ENCODE measurements at places on chromosomes 2 and 18.
A peak's percentile ranks its signal among the peaks of the same experiment; 100 is the strongest.

- no peak for DNase-seq
Observed at GRCh38 chr18:21803495-21803894, 62.9 kb downstream of the MIB1 start.

- DNase-seq = peak; percentile 12
Observed at GRCh38 chr2:30796699-30797098, 10.5 kb downstream of the CAPN13 start.

GRCh38 chr2:62801814-62802523 lies 96.5 kb downstream of the EHBP1 start:
- DNase-seq = no peak

DNA sequence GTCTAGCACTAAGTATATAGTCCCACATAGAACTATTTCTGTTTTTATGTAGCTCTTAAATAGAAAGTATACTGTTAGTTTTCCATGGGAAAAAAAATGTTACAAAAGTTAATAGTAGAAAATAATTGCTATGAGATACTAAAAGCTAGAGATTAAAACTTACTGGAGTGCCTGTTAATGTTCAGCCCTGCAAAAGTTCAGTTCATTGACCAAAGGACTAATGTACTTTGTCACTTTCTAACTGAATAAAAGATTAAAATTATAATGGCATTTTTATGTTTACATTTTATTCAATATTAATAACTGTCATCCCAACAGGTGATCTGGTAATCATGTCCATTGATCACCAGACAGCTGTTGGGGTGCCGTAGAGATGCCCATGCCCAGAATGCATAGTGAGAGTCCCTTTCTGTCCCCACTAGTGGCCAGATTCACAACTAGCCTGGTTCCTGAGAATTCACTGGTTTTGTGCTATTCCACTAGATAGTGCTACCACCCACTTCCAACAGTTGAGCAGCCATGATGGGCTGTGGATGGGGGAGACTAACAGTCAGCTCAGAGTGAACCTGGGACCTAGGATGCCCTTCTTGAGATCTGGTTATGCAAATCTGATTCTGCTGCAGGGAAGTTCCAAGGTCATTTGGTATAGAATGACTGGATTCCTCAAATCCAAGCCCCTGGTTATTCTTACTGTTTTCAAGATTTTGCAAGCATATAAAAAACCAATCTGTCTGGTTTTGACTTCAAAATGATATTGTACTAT lies 57.8 kb downstream of the AFTPH start:
- no peak for DNase-seq

DNA sequence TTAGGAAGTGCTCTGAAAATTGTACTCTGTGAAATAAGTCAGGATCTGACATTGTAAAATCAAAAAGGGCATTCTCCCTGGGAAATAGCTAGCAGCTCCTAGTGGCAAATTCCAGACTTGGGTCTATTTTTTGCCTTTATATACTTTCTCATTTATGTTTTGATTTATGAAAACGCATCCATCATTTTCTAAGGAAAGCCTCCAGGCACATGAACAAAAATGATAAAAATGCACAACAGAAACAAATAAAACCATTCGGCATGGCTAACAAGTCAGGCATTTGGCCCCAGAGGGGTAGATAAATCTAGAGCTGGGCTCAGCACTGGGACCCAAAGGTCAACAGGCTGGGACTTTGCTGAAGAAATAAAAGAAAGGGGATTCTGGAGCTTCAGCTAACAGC lies 167.0 kb downstream of the BCL11A start:
- DNase-seq = no peak

GRCh38 chr2:233164128-233164635 lies 87.3 kb upstream of the ATG16L1 start:
- DNase-seq = no peak

GRCh38 chr2:102278720-102279390 lies 32.5 kb upstream of the IL1RL1 start:
- DNase-seq = peak; percentile 65

GRCh38 chr2:135182190-135182589 lies 130.1 kb downstream of the RAB3GAP1 start:
- DNase-seq = no peak

DNA sequence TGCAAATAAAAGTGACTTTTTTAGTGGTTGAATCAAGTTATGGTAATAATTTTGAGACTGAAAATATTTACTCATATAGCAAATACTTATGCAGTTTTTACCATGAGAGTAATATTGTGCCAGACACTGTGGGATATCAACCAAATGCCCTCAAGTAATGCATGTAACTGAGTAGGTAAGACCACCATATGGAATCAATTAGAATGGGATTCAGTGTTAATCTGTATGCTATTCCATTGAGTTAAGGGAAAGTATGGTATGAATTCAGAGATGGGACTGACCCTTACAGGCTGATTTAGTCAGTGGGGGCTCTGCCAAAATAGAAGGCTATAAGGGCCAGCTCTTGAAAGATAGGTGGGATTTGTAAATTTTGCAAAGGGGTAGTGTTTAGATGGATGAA lies 131.6 kb downstream of the CCDC85A start:
- DNase-seq = no peak

DNA sequence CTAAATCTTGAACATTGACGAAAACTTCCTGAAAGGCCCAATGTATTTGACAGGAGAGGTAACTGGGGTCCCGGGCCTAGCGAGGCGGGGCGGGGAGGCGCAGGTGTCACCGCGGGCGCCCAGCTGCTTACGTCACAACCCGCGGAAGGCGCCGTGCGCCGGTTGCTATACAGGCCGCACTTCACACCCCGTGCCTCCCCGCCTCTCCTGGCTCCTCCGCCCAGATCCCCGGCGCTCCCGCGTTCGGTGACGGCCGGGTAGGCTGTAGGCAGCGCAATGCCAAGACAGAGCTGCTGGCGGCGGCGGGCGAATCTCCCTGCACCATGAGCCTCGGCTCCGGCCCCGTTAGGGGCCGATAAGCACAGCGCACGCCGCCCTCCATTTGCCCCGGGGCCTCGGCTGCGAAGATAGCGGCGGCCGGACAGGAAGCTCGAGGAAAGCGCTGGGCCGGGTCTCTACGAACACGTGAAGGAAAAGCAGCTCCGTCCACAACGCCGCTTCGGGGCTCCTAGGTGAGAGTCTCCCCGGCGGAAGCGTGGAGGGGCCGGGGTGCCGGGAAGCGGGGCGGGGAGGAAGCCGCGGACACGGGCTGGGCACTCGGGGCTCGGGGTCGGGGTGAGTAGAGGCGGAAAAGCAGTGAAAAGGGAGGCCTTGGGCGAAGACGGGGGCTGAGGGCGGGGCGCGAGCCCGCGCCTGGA lies at the start of gene RNF138:
Gene RNF138 (plus strand): TSS at position 151 of the 698 bp plus-strand sequence. CDS start 903 bp downstream, outside the sequence.
- peak; percentile 88 for DNase-seq

GRCh38 chr18:79936641-79937040 lies 14.8 kb downstream of the SLC66A2 start:
- no peak for DNase-seq

DNA sequence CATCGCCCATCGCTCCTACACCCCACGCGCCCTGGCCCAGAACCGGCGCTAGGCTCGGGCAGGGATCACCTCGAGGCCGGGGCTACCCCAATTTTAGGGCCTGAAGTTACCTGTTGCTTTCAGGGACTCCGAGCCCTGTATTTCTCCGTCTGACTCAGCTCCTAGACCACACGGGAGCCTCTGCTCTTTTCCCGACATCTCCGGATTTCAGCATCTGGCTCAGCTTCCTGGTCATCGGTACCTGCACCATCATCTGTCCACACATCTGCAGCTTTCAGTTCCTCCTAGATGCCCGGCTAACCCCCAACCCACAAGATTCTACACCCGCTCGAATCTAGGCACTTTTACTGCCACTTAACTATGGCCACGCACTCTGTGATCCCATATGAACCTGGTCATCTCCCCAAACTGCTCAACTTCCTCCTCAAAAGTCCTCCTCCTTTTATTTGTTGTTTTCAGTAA lies 12.1 kb upstream of the HMSD start:
- DNase-seq = no peak

GRCh38 chr2:1461507-1462390 lies 48.5 kb downstream of the TPO start:
- DNase-seq = no peak

DNA sequence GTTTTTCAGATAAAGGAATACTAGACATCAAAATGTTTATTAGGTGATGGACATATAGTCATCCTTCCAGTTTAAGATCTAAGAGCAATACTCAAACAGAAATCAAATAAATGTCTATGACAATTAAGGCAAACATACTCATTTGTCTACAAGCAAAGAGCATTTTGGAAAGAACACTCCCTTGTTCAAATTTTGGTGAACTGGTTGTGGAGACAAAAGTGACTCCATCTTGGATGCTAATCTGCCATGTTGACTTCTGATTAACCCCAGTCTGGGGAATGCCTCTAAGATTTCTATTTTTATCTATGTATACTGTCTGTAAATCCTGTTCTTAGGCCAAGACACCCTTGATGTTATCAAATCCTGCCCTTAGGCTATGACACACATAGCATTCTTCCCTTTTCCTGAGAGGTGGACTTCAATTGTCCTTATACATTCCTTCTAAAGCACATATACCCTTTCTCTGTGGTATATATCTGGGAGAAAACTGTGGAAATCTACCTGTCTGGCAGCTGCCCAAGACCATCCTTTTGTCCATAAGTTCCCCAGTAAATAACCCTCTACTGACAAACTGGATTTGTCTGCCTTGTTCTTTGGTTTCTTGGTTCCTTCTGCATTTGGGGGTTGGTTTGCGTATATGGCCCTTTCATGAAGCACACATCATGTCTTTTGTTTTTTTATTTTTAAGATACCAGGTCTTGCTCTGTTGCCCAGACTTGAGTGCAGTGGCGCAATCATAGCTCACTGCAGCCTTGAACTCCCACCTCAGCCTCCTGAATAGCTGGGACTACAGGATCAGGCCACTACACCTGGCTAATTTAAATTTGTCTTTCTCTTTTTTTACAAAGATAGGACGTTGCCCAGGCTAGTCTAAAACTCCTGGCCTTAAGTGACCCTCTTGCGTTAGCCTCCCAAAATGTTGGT lies 12.5 kb upstream of the PLEKHM3 start:
- DNase-seq = no peak

- DNase-seq = no peak
Observed at GRCh38 chr18:22001912-22002487, 167.4 kb upstream of the GATA6 start.

DNA sequence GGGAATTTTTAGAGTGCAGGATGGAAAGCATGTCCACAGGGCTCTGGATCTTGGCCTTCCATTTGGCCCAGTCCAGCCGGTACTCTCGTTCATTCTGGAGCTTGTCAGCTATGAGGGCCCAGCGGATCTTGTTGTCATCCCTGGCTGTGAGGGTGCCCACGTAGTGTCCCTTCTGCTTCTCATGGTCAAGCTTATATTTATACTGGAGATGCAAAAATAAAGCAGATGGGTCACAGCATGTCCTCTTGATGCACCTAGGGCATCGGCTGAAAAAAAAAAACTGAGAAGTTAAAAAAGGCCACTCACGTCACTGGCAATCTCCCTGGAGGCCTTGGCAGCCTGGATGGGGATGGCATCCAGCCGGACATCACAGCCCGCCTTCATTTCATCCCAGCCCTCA lies 160.5 kb downstream of the RIF1 start:
- DNase-seq = no peak

DNA sequence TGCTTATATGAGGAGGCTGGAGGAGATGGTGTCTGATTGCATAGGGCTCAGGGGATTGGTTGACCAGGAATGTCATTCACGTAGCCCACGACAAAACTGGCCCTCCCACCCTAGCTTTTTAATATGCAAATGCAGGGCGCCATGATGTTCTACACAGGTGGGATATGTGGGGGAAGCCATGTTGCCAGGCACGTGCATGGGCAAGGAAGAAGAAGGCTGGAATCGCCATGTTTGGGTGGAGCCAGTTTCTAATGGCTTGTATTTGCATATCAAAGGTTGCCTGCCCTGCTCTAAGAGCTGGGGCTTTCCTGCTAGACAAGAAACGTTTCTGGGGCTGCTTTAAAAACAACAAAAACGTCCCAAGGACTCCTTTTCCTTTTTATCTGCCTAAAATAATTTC lies 26.5 kb upstream of the LINC00305 start:
- no peak for DNase-seq

DNA sequence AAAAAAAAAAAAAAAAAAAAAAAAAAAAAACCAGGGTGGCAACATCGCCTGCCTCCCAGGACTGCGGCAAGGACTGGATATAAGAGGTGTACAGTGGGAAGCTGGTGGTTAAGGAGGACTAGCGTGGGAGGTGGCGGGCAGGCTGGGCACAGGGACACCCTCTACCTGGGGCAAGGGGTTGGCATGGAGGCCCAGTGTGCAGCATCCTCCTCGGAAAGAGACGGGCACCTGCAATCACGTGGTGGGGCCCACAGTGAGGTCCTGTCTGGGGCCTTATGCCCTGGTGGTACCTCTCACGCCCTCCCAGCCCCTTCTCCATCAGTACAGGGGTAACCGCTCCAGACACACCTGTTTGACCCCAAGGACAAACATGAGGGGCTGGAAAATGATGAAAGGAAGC lies 27.9 kb downstream of the PXDN start:
- DNase-seq = no peak

DNA sequence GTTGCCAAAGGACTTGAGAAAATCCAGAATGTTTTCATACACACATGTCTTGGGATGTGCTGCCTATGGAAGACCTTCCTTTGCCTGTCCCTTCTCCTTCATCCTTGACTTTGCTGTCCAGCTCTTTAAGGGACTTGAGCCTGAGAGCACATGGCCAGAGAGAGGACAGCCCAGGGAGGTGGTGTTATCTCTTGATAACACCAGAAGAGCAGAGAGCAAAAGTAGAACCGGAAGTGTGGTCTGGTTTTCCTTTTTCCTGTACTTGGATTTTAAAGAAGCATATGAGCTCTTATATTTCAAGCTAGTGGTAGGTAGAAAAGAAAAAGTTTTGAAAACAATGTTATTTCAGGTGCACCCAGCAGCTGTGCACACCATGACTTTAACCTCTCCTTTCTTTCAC lies 94.1 kb upstream of the ZNF532 start:
- DNase-seq = no peak

- DNase-seq = no peak
Observed at GRCh38 chr18:11155034-11155759, 5.8 kb upstream of the PIEZO2 start.

- DNase-seq = no peak
Observed at GRCh38 chr2:105287692-105288091, 41.8 kb downstream of the TGFBRAP1 start.

DNA sequence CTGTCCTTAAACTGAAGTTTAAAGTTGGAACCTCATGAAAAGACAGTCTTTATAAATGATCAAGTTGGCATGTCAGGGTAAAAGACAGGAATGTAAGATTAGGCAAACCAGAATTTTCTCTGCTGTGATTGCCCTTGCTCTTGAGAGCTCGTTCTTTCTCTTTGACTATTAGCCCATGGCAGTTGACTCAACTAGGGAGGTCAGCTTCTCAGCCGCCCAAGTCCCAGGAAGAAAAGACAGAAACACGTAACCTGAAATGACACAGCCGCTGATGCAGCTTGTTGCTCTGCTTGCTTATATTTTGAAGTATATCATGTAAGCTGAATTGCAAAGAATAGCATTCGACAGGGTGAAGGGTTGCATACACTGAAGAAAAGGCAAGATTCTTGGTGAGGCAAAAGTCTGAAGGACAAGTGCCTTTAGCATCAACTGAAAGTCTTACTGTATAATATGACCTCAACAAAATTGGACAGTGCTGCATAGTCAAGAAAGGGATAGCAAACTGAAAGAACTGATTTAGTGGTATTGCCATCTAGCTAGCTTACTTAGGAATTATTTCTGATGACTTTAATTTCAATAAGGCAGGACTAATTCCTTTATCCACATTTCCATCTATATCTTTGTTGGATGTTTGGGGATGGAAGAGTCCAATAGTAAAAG lies 54.7 kb downstream of the ARHGAP15 start:
- DNase-seq = no peak

- DNase-seq = no peak
Observed at GRCh38 chr18:49960376-49960775, 147.0 kb upstream of the ACAA2 start.
